T-helper 1 cell (primary cell): ENCODE measurements at places on chromosomes 13 and 19.

DNA sequence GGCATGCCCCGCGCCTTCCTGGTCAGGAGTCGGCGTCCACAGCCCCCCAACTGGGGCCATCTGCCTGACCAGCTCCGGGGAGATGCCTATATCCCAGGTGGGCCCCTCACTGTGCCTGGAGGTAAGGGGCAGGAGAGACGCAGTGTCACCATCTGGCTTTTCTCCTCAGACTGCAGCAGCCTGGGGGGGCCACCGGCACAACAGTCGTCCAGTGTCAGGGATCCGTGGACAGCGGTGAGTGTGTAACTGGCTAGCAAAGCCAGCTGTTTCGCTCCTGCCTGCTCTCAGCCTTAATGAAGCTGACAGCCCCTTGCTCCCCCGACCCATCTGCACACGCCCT, 227 bp downstream of the OVOL3 start:
- no peak for DNase-seq

GRCh38 chr19:38421856-38422255, 4.2 kb downstream of the RASGRP4 start:
- DNase-seq: no peak

GRCh38 chr19:28257396-28257795, 955.6 kb downstream of the UQCRFS1 start:
- no peak for DNase-seq

- no peak for DNase-seq
These were observed 16.3 kb downstream of the ZIC5 start for GRCh38 chr13:99955107-99955746.

GRCh38 chr19:46271481-46272197, 25.2 kb upstream of the HIF3A start:
- DNase-seq: no peak

GRCh38 chr13:110323172-110323891, 16.2 kb downstream of the COL4A2 start:
- no peak for DNase-seq

DNA sequence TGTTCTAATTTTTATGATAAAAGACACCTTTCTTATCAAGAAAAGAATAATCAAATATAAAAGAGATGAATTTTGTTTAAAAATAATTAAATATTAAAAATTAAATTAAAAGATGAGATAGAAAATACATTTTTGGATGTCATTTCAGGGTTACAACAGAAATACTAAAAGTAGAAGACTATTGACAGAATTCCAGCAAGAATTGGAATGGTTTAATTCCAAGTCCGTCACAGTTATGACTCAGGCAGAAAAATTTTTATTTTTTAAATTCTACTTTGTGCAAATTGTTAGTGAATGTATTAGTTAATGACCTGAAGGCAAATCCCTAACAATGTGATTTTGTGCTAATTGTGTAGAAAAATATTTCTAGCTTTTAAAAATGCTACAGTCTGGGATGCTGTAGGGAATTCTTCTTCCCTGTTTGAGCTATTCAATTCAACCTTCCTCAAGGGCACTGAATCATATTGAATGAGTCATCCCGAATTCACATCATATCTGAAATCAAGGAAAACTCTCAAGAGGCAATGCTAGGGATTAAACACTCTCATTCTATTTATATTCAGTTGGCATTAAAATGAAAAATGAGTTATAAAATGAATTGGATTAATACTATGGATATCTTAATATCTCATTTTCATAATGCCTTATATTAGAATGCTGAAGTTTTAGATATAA, 633.5 kb upstream of the ATXN8OS start:
- DNase-seq: no peak

GRCh38 chr13:106246666-106247188, 288.7 kb downstream of the EFNB2 start:
- no peak for DNase-seq

DNA sequence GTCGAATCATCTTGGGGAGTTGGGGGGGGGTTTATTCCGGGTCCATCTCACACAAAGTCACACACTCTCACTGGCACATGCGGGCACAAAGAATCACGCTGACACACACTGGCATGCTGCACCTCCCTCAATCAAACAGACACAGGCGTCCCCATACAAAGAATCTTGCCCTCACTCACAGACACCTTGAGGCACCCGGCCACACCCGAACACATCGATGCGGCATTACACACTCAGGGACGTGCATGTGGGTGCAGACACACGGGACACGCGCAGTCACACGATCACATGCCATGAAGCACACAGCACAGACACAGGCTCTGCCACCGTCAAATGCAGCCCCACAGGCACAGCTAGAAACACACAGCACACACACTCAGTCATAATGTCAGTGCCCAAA, 7.8 kb downstream of the NFIX start:
- no peak for DNase-seq

- DNase-seq: no peak
These were observed 202.3 kb downstream of the NBEA start for GRCh38 chr13:35144166-35144890.

- DNase-seq: no peak
These were observed 39.5 kb downstream of the UBL3 start for GRCh38 chr13:29810898-29811297.

DNA sequence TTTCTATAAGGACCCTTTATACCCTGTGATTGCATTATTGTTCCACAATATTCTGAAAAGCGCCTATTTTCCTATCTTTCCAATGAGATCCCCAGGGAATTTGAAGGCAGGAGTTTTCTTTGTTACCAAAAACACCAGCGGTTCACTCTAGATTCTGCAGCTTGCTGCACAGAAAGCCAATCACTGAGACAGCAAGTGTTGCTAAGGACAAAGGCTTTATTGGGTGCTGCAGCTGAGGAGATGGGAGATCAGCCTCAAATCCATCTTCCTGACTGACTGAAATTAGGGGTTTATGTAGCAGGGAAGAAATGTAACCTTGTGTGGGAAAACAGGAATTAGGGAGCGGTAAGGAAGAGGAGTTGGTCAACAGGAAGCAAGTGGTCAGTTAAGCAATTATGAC, 42.6 kb upstream of the MYO16 start:
- no peak for DNase-seq

- no peak for DNase-seq
These were observed 34.6 kb upstream of the CD177 start for GRCh38 chr19:43318796-43319314.

GRCh38 chr19:14772467-14772866, 5.9 kb downstream of the ADGRE2 start:
- no peak for DNase-seq

GRCh38 chr13:35769812-35770211, 293.3 kb upstream of the MAB21L1 start:
- no peak for DNase-seq

GRCh38 chr13:66781241-66781640, 448.9 kb downstream of the PCDH9 start:
- no peak for DNase-seq
